ENCODE measurements at places on chromosomes 6 and 20.

GRCh38 chr6:16205377-16206144, 32.8 kb upstream of the GMPR start:
- DNase-seq = no peak

DNA sequence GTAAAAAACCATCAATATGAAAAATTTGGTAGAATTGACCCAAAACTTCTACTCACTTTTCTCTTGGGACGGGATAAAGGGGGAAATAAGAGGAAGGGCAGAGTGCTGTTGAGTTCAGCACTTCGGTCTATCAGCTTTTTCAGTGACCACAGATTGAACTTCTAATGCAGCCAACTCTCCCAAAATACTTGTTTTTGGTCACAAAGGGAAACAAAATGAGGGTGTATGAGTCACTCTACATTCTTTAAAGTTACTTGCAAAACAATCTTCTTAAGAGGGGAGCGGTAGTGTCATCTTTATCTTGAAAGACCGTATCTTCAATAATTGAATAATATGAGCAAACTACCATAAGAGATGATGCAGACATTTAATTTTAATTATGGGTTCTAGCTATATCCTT, 661.3 kb downstream of the CD109 start:
- DNase-seq = no peak

GRCh38 chr6:23175391-23175790, 606.0 kb downstream of the HDGFL1 start:
- no peak for DNase-seq

GRCh38 chr6:145865595-145865994, 51.0 kb upstream of the FBXO30 start:
- no peak for DNase-seq

DNA sequence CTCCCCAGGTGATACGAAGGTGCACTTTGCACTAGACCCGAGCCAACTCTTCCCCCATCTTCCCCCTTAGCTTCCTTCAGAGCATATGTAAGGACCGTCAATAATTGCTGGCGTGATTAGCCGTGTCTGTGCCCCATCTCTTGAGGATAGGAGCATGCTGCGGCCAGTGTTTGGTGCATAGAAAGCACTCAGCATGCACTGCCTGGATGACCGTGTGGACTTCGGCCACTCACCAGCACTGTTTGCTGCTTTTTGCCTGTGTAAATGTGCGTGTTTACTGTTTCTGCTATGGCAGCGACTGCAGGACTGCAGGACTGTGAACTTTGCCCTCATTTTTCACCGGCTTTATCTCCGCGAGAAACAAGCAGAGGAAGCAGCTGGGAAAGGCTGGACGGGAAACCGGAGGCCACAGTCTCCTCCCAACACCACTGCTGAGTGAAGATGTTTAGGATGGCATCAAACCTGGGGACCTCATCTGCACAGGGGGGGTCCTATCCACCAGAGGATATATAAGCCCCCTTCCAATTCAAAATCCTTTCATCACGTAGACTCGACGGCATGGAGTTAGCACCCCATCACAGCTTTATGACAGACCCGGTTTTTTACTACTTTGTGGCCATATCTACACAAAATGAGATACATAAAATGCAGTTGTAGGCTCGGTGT, 150.6 kb upstream of the AFDN start:
- DNase-seq = no peak

- no peak for DNase-seq
Observed at GRCh38 chr6:90415178-90415577, 118.5 kb upstream of the BACH2 start.

GRCh38 chr6:80769106-80769505, 662.6 kb downstream of the BCKDHB start:
- DNase-seq = no peak

GRCh38 chr6:37258405-37259105, 611 bp upstream of the TMEM217 start:
- DNase-seq = no peak

- DNase-seq = no peak
Observed at GRCh38 chr6:90311569-90311968, 14.9 kb upstream of the BACH2 start.

GRCh38 chr20:42895020-42895419, 294.7 kb downstream of the PTPRT start:
- DNase-seq = no peak

GRCh38 chr6:129525055-129525454, 184.9 kb downstream of the ARHGAP18 start:
- no peak for DNase-seq

- DNase-seq = no peak
Observed at GRCh38 chr6:17987447-17987696, at the start of gene KIF13A. Gene KIF13A (minus strand): TSS chr6:17987635. CDS start chr6:17987463, 172 bp downstream.

All from activated T-cell treated with anti-CD3 and anti-CD28 coated beads, Interleukin-2, amount 50 U/mL, for 4 hours (primary cell).